ENCODE measurements at places on chromosomes 1 and 21.

DNA sequence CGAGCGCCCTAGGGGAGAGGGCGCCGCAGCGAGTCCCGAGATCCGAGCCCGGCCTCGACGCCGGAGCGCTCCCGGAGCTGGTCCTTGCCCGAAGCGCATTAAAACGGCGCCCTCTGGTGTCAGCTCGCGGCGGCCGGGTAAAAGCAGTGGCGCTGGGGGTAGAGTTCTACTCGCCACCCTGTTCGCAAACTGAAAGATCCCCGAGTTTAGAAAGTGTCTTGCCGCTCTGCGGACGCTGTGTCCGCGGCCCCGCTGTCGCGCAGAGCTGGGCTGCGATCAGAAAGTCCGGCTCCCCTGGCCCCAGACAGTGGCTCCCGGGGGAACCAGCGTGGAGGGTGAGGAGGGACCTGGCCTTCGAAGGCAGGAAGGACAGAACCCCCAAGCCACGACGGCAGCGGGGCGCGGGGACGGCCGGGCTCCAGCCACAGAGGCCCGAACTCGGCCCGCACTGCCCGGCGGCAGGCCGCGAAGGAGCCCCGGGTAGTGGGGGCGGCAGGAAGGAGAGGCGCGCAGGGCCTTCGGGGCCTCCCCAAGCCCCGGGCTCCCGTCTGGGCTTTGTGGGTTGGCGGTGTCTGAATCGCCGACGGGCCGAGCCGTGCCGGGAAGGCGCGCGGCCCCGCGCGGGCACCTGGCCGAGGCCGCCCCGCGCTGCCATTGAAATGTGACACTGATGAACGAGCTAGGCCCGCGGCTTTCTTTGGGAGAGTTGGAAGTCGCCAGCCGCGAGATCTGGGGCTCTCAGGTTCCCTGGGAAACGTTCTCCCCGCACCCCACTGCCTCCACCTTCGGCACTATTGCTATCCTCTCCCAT lies 39.1 kb upstream of the NFIA start:
- peak; percentile 75 for DNase-seq

DNA sequence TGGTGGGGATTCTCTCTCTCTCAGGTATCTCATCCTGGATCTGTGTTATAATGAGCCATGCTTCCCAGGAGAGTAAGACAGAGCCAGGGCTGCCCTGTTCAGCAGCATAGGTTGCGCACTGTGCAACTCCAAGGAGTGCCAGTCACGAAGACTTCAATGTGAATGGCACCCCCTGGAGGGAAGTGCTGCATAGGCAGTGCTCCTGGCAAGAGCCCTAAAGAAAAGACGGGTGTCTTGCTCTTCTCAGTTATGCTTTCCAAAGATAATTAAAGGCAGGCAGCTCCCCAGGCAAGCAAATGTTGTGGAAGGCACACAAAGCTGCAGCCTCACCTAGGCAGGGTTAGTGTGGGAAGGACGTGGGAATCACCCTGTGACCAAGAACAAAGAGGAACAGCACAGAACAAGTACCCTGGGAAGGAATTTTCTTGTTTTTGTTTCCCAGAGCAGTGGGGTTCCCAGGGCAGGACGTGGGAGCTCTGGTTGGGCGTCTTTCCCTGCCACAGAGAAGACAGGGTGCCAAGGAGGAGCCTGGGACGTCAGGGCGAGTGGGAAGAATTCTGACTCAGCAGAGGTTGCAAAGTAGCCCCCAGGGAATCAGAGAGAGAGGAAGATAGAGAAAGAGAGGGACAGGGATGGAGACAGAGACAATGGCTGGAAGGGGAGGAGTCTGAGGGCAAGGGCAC lies 120.9 kb downstream of the KCNN3 start:
- DNase-seq = peak; percentile 32

GRCh38 chr1:190244406-190244805 lies 233.3 kb downstream of the BRINP3 start:
- DNase-seq = peak; percentile 53

DNA sequence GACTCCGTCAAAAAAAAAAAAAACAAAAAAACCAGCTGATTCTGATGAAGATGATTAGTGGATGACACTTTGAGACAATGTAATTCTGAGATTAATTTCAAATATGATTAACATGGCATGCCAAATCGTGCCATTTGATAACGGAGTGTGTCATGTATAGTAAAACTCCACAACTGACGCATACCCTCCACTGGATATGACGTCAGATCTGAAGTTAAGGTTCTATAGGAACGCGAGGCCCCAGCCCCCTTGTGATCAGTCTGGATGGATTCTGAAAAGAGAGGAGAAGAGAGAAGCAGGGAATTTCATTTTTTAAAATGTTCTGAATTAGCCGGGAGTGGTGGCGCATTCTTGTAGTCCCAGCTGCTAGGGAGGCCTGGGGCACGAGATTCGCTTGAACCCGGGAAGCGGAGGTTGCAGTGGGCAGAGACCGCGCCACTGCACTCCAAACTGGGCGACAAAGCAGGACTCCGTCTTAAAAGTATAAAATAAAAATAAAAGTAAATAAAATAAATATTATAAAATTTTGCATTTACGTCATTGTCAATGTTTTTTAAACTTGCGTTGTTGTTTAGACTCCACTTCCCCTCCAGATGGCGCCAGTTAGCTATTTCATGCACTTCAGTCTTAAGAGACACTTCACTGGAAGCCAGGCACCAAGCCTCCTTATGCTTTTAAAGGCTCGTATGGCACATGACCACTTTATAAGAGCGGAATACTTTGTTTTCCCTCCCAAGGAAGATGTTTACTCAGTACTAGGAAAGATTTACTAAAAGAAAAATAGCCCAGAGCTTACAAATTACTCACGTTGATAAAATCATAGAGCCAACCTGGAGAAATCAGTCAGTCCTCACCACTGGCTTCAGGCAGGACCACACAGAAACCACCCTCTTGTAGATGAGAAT lies 65.5 kb downstream of the UBE2U start:
- peak; percentile 80 for DNase-seq

DNA sequence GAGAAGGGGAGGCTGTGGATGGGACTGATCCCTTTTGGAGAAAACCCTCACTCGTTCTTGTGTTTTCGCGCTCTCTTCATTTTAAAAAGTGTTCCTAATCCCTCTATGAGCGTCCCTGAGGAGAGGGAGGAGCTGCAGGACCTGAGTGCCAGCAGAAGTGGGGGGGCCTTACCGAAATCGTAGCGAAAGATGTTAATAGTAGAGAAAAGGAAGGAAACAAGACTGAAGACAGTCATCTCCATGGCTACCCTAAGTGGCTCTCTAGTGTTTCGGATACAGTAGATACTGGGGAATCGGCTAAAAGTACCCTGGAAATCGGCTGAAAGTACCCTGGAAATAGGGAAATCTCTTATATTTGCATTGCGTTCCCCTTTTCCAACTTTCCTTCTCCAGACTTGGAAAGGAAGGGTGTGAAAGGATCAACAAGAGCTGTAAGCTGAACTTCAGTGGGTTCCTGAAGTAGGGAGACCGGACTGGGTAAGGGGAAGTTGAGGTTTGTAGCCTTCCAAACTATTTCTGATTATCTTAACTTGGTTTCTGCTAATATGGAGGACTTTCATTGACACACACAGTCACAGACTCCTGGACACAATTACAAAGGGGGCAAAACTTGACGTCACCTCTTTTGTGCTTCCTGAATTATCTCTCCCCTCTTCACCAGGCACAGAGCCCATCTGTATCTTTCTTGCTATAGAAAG lies 486 bp upstream of the DSTYK start:
- no peak for DNase-seq

GRCh38 chr1:106249365-106249764 lies 807.1 kb upstream of the PRMT6 start:
- DNase-seq = no peak

- DNase-seq = no peak
Observed at GRCh38 chr1:7389906-7390603, 381.0 kb upstream of the VAMP3 start.

GRCh38 chr1:172952516-172952915 lies 98.2 kb downstream of the TNFSF18 start:
- no peak for DNase-seq

DNA sequence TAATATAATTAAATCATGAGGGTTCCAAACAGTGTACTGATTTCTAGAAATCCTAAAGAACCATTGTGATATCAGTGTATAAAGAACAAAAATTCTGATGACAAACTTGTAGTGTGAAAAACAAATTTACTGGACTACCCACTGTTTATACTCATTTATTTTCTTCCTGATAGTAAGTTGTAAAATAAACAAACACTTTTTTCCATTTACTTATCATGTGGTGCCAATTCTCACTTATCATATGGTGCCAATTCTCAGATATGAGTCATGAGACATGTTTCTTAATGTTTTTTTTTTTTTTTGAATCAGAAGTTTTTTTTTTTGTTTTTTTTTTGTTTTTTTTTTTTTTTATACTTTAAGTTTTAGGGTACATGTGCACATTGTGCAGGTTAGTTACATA lies 137.7 kb downstream of the LEPR start:
- DNase-seq = no peak

- peak; percentile 61 for DNase-seq
Observed at GRCh38 chr1:47725000-47725473, 272.1 kb downstream of the TRABD2B start.

- peak; percentile 65 for DNase-seq
Observed at GRCh38 chr1:27602462-27603308, 1.3 kb downstream of the AHDC1 start.

GRCh38 chr1:156213644-156213966 lies 798 bp downstream of the PMF1 start:
- no peak for DNase-seq

GRCh38 chr21:45152265-45152746 lies 77.9 kb downstream of the ADARB1 start:
- no peak for DNase-seq

DNA sequence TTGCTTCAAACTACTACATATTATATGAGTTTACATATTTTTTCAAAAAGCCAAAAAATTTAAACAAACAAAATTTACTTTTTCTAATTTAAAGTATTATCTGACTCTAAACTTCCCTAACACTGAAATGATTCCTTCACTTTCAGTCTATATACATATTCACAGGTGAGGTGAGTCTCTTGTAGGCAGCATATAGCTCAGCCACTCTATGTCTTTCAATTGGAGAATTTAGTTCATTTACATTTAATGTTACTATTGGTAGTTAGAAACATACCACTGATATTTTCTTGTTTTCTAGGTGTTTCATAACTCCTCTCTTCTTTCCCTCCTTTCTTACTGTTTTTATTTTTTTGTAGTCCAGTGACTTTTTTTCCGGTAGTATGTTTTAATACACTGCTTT lies 387.1 kb downstream of the MRPL39 start:
- no peak for DNase-seq

GRCh38 chr1:99228153-99228552 lies 36.1 kb upstream of the PLPPR4 start:
- no peak for DNase-seq

DNA sequence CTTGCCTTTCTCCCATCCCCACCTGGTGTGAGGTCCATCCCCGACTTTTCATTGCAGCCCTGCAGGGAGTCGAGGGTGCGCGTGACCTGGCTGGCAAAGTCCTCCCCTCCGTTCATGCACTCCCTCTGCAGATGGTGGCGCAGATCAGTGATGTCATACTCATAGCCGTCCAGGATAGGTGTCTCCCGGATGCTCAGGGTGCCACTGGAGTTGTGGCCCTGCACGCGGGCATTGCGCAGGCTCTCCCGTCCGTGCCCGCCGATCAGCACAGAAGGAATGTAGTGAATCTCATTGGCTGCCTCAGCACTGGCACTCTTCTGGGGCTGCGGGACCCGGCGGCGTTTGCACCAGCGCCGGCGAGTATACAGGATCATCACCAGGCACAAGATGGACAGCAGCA lies 132.1 kb downstream of the ASTN1 start:
- peak; percentile 78 for DNase-seq

- no peak for DNase-seq
Observed at GRCh38 chr1:220410611-220411010, 117.3 kb upstream of the MARK1 start.

DNA sequence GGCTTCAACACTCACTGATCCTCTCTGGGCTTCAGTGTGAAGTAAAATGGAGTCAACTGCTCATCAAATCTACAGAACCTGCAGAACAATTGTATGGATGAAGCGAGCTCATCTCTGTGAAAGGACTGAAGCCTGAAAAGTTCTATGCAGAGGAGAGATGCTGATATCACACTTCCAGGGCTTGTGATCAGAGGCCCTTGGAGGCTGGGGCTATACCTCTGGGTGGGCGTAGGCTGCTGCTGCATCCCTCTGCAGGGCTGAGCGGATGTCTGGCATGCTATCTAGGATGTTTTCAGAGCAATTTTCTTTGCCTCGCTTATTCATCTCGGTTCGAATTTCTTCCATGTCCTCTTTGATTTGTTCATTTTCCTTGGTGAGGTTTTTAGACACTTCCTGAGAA lies 17.6 kb downstream of the OLFML2B start:
- no peak for DNase-seq

GRCh38 chr1:244954359-244954758 lies 90.0 kb upstream of the HNRNPU start:
- no peak for DNase-seq

- DNase-seq = no peak
Observed at GRCh38 chr21:34766862-34767261, 98.1 kb downstream of the CLIC6 start.

DNA sequence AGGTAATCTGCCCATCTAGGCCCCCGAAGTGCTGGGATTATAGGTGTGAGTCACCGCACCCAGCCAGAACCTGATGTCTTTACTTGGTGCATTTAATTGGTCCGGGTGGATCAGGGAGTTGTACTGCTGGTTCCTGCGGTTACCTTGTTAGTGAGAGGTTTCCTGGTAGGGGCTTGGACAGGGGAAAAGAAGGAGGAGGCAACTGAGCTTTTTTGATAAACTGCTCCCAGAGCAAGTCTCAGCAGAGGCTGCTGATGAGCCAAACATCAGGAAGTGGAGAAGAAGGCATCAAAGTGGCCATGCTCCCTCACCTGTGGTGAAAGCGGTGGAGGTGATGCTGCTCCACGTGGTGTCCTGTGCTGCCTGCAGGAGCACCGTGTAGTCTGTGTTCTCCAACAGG lies 161.5 kb upstream of the KIAA0040 start:
- no peak for DNase-seq

DNA sequence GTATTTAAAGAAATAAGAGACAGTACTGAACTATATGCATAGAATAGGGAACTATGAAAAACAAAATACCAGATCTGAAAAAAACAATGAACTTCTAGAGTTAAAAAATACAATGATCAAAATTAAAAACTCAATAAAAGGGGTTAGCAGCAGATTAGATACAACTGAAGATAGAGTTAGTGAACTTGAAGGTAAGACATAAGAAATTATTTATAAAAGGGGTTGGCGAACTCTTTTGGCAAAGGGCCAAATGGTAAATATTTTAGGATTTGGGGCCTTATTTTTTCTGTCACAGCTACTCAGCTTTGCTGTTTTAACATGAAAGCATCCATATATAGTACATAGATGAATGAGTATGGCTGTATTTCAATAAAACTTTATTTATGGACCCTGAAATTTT lies 111.4 kb downstream of the ST3GAL3 start:
- DNase-seq = no peak
